ENCODE measurements at places on chromosomes 6 and 20.

- DNase-seq = no peak
Measured at GRCh38 chr6:123838505-123839234, 35.0 kb downstream of the NKAIN2 start.

GRCh38 chr6:39197521-39197920 lies 31.8 kb downstream of the KCNK5 start:
- no peak for DNase-seq

DNA sequence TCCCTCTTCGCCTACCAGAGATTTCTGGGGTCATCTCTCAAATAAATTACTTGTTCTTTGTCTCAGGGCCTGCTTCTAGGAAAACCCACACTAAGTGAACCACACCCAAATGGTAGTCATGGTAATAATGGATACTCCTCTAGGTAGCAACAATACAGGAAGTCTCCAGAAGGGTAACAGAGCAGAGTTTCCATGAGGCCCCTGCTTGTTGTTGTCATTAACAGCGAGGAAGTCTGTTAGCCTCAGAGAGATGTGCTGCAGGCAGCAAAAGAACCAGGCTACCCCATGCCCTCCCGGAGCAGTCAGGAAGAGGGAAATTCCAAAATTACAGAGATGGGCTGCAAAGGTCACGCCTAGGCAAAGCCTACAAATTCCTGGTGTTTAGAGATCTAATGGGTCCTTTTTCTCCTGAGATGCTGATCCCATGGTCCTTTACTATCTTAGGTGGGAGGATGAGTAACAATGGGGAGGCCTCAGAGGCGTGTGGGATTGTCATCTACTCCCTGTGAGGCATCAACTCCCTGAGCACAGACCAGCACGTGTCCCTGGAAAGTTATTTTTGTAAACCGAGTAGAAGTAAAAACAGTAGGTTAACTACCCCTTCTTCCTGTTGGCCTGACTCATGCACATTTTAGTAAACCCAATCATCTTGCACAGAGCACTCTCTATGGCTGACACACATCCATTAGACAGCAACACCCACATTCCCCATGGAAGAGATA lies 10.1 kb downstream of the ISM1 start:
- peak; percentile 88 for DNase-seq

GRCh38 chr6:139744891-139745290 lies 370.4 kb upstream of the CITED2 start:
- DNase-seq = no peak

DNA sequence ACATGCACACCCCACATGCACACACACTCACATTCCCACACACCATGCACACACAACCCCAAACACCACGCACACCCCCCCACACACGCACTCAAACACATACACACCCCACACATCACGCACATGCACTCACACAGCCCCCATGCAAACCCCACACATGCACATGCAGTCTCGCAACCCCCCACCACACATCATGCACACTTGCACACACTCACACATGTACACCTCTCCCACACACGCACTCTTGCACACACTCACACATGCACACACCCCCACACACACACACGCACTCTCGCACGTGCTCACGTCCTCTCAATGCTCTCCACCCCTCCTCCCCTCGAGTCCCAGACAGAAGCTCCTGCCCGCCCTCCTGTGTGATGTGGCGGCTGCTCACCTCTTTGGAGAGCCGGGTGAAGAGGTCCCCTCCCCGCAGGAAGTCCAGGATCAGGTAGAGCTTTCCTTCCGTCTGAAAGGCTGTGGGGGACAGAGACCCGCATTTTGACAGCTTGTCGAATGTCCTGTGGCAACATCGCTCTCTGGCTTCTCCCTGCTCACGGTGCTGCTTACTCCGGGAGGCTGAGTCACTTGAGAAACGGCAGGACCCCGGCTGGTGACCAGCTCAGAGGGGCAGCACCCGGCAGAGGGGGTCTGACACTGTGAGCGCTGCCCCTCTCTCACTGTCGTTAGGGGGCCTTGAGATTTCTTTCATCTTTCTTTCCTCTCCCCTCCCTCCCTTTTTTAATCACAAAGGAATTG lies 78.5 kb downstream of the RAMACL start:
- no peak for DNase-seq
